ENCODE measurements at places on chromosomes 7 and 10.

DNA sequence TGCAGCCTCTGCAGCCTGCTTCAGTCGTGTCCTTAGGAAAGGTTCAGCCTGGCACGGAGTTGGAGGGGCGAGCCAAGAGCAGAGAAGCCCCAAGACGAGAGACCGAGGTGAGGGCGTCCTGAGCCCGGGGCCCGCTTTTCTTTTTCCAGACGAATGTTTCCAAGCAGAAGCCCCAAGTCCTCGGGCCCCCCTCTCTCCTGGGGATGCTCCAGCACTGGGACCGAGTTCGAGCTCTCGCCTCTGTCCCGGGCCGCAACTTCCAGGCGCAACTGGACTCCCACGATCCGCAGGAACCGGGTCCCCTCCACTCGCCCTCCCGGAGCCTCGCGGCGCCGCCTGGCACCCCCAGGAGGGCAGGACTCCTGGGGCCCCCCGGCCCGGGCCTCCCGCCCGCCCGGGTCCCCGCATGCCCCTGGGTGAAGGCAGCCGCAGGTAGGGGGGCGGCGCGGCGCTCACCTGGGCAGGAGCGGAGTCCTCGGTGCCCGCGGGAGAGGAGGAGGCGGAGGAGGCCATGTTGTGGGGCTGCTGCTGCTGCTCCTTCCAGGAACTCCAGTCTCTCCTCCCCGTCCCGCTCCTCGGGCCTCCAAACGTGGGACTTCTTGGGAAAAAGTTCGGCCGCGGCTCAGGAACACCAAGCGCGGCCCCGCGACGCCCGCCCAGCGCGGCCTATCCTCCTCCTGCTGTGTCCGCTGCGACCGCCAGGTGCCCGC is 45.3 kb upstream of the CDK1 start:
- DNase-seq = peak; percentile 64

- DNase-seq = peak; percentile 42
Observed at GRCh38 chr7:93442478-93443224, 131.9 kb downstream of the CALCR start.

DNA sequence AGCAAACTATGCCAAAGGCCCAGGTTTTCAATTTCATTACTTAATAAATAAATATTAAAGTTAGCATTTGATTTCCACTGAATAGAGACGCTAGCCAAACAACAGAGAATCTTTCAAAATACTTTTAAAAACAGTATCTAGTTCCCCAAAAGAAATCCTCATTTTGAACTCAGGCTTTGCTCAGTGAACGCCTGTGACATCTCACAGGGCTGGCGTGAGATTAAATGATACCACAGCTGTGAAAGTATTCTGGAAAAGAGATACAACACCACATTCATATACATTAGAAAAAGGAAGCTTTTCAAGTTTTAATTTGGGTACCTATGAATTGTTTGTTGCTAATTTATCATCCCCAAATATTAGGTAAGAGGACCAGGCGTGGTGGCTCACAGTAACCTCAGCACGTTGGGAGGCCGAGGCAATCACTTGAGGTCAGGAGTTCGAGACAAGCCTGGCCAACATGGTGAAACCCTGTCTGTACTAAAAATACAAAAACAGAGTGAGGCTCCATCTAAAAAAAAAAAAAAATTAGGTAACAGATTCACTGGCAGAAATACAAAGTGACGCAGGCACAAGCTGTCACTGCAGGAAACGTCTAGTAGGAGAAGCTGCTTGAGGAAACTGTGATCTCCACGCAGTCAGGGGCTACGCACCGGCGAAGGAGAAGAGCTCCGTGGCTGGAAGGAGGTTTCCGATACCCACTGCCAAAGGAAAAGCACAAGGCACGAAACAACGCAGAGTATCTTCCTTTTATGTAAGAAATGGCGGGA is 50.0 kb downstream of the AMZ1 start:
- no peak for DNase-seq

DNA sequence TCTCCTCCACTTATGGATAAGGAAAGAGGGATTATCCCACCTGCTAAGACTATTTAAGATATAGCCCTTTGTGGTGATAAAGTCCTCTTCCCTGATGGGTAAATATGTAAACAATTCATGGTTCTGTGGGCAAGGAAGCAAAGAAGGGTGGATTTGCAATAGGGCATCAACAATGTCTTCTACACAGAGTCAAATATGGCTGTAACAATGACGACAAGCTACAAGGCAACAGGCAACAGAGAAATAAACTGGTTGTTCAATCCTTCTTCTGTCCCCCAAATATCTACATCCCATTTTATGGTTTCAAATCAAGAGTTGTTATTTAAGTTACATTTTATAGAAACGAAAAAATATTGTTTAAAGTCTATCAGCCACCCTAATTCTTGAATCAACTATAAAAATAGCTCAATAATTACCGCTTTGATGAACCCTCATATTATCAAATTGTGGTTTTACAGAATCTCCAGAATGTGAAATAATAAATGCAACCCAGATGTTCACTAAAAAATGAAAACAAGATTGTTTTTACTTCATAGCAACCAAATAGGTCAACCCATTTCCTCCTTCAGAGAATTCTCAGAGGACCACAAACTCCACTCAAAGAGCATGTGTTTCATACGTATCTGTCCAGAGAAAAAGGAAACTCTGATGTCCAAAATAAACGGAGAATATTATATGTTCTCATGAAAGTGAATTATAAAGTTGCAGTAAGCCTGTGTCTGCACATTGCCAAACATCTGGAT is 13.8 kb downstream of the CYTH3 start:
- no peak for DNase-seq

GRCh38 chr7:93902777-93903423 is 3.5 kb upstream of the GNGT1 start:
- DNase-seq = peak; percentile 20

DNA sequence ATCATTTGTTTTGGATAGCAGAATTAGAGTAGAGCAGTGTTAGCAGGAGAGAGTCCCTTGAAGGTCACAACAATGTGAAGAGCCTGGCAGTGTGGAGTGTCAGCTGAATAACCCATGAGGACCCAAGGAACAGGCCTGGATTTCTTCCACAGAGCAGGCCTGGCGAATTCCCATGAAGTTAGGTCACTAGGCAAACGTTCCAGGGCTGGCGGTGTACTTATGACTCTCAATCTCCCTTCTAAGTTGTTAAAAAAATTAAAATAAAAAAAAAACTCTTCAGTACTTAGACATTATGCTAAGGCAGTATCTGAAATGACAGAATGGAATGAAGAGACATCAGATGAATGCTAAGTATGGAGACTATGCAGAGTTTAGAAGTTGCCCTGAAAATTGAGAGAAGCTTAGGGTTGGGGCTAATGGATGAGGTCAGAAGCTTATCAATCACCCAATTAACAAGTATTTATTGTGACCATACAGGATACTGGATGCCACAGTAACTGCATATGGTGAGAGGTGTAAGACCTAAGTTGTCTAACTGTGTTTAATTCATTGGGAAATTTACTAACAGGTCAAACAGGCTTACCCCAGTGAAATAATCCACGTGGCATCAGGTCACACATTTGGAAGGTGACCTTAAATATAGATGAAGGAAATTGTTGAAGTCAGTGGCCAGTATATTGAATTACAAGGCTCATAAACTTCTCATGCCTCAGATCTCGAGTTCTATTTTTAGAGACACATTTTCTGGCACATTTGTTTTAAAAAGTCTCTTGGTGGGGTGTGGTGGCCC is 126.2 kb upstream of the NRP1 start:
- no peak for DNase-seq

- no peak for DNase-seq
Observed at GRCh38 chr7:80648031-80648600, 9.7 kb downstream of the CD36 start.

GRCh38 chr7:73387221-73387828 is 46.3 kb upstream of the FZD9 start:
- no peak for DNase-seq

DNA sequence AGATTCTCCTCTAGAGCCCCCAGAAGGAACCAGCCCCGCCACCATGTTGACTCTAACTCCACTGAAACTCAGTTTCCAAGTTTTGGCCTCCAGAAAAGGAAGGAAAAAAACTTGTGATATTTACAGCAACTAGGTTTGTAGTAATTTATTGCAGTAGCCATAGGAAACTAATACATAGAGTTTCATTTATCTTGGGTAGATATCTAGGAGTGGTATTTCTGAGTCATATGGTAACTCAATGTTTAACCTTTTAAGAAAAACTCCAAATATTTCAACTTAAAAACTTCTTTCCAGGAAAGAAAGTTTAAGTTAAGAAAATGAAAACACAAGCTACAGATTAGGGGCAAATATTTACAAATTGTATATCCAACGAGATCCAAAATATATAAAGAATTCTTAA is 576.7 kb downstream of the KCNMA1 start:
- DNase-seq = no peak

DNA sequence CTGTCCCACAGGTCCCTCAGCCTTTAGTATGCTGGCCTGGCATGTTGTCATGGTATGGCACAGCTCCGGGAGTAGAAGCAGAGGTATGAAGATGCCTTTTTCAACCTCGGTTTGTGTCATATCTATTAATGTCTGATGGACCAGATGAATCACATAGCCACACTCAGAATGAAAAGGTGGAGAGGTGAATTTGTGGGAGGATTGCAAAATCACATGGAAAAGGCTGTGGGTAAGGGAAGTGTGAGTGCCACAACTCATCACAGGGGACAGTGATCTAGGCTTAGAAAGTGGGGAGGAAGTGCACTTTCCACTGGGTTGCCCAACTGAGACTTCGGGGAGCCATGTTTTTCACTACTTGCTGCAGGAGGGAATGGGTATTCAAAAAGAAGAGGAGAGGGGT is 190.7 kb downstream of the WDR11 start:
- no peak for DNase-seq

Measured in nephron progenitor cell (in vitro differentiated cells).